SW480 (cell line): ENCODE measurements at places on chromosomes 2 and 18.
A peak's percentile ranks its signal among the peaks of the same experiment; 100 is the strongest.

- no peak for DNase-seq
Measured at GRCh38 chr2:120441351-120441700, 95.4 kb downstream of the INHBB start.

GRCh38 chr2:237861875-237862527 is 2.6 kb downstream of the RAMP1 start:
- DNase-seq, result no peak

DNA sequence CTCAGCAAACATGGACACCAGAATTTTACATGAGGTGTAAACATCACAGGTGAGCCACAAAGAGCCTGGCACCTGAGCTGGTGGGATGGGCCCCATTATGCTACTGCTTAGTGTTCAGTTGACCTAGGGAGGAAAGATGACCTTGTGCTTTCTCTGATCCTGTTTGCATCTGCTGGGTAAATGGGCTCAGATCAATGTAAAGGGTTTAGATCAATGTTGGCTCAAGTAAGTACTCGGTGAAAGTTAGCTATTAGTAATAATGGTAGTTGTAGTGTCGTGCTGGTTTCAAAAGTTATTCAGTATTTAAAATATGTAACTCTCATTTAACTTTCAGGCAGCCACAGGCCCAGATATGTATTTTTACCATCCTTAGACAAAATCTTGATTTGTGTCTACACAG is 19.8 kb downstream of the ABHD3 start:
- DNase-seq, result no peak

- DNase-seq, result peak; percentile 59
Measured at GRCh38 chr2:84938194-84938879, 32.6 kb upstream of the KCMF1 start.

DNA sequence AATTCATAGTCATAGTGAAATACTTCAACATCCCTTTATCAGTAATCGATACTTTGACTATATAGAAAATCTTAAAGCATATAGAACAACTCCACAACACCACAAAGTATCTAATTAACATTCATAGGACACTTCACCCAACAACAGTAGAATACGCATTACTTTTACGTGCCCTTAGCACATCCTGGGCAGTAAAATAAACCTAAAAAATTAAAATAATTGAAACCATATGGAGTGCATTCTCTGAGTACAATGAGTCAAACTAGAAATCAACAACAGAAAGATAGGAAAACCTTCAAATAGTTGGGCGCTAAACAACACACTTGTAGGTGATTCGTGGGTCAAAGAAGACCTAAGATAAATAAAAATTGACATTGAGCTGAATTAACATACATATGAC is 442.9 kb downstream of the SUCLG1 start:
- DNase-seq, result no peak

GRCh38 chr2:150572194-150572766 is 84.8 kb upstream of the RND3 start:
- DNase-seq, result no peak

GRCh38 chr2:205119136-205119535 is 563.2 kb upstream of the NRP2 start:
- no peak for DNase-seq

- DNase-seq, result no peak
Measured at GRCh38 chr2:16155766-16156165, 215.4 kb downstream of the MYCN start.

GRCh38 chr18:35478520-35479435 is 19.0 kb downstream of the INO80C start:
- DNase-seq, result peak; percentile 95

DNA sequence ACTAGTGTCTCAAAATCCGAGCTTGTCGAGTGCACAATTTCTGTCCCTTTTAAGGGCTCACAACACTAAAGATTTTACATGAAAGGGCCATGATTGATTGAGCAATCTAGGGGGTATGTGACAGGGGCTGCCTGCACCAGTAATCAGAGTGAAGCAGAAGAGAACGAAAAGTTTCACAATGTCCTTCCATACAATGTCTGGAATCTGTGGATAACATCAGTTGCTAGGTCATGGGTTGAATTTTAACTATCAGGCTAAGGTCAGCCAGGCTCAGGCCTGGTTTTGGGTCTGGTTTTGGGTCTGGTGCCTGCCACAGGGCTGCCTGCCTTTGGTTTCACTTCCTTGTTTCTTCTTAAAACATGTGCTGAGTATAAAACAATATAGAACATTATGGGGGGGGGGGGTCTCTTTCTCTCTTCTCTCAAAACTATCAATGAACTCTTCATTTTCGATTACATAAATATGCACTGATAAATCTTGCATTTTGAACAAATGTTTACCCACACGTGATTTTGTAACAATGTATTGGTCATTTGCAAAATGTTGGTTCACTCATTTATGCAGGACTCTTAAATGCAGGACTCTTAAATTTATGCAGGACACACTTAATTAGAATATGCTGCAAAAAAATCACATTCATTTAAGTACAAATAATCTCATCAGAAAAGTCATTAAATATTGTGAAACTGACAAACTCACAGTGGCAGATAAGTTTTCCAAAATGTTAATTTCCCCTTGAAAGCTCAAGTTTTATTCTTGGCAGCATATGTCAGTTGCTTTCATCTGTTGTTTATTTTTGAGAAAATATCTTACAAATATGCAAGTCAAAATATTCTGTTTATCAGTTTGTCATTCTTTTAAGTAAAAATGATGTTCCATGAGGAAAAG is 290.5 kb upstream of the KYNU start:
- no peak for DNase-seq

GRCh38 chr2:56985609-56986008 is 801.8 kb downstream of the CCDC85A start:
- peak; percentile 2 for DNase-seq

DNA sequence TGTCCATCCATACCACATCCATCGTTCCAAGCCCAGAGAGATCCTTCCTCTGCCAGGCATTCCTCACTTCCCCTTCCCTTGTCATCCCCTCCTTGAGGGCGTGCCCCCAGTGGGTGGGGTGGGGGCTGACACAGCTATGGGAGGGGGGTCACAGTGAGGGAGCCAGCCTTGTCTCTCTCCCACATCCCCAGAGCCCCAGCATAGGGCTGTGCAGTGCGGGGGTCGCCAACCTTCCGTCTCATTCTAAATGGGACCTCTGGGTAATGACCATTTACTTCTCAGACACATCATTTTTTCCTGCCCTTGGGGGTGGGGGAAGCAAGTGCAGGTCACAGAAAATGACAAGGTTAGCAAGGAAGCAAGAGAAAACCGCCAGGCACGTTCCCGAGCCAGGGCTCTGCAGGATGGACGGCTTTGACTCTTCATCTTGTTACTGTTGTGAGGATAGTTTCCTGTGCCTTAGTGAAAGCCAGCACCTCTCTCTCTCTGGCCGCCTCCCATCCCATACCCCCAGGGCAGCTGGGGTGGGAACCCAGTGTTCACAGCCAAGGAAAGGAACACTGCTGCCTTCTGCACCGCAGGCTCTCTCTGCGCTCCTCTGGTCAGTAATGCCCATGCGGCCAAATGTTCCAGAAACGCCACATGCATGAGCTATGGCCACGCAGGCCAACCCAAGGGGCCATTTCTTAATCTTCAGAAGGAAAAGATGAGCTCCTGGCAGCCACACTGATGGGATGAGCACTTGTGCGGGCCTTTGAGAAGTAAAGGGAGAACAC is 22.7 kb upstream of the OTOS start:
- DNase-seq, result no peak

- DNase-seq, result no peak
Measured at GRCh38 chr2:96967436-96967835, 18.9 kb downstream of the FAM178B start.

GRCh38 chr18:77065221-77065981 is 67.2 kb downstream of the MBP start:
- peak; percentile 8 for DNase-seq

DNA sequence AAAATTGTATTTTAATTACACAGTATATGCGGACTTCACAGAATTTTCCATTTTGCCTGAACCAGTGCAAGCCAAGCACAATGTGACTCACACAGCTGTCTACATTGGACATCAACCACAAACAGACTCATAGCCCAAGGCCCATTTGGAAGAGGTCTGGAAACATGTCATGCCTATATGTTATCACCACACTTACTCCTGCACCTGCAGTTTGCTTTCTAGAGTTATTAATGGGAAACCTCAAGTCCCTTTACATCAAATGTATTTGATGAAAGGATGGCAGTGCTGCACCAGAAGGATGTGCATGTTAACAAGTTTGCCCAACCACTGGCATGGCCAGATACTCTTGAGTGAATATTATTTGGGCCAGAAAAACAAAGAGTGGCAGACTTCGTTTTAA is 548.9 kb upstream of the CDH2 start:
- no peak for DNase-seq

- no peak for DNase-seq
Measured at GRCh38 chr2:183868707-183869106, 729.6 kb upstream of the ZNF804A start.

- no peak for DNase-seq
Measured at GRCh38 chr2:203804070-203804469, 63.5 kb upstream of the CTLA4 start.

DNA sequence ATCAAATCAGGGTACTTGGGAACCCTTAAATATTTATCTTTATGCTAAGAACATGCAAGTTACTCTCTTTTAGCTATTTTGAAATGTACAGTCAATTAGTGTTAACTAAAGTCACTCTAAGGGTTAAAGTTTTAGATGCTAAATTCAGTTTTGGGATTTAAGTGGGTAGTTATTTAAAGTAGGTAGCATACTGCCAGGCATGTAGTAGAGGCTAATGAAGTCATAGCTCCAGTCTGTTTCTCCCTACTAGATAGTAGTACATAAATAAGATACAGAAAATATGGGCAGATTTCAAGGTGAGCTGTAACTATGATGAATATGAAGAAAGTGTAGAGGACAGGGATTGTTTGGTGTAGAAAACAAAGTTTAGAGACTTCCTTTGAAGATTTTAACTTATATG is 7.5 kb downstream of the RAB3GAP1 start:
- no peak for DNase-seq

DNA sequence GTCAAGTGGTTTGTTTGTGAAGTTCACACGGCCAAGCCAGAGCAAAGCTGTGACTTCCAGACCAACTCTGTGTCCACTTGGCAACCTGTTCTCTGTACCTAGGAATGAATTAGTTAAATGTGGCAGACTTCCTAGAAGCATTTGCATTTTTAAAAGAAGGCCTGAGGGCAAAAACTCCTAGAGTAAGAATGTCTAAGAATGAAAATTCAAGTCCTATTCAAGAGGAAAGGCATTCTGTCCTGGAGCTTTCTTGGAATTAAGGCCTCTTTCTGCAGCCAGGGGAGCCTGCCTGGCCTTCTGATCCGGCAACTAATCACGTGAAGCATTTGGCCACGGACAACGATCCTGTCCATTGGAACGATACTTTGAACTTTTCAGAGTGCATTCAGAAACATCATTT is 155.0 kb downstream of the SETBP1 start:
- DNase-seq, result no peak

DNA sequence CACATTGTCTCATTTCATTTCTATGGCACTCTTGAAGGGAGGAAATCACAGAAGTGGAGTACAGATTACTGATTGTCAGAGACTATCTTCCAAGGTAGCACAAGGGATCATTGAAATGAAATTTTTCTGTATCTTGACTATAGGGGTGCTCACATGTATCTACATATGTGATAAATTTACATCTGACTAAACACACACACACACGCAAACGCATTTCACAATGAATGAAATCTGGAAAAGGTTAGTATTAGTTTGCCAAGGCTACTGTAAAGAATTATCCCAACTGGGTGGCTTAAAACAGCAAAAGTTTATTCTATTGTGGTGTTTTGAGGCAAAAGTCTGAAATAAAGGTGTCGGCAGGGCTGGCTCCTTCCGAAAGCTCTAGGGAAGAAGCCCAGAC is 144.6 kb downstream of the SH3BP4 start:
- no peak for DNase-seq

GRCh38 chr2:233823731-233824121 is 30.6 kb downstream of the HJURP start:
- no peak for DNase-seq

DNA sequence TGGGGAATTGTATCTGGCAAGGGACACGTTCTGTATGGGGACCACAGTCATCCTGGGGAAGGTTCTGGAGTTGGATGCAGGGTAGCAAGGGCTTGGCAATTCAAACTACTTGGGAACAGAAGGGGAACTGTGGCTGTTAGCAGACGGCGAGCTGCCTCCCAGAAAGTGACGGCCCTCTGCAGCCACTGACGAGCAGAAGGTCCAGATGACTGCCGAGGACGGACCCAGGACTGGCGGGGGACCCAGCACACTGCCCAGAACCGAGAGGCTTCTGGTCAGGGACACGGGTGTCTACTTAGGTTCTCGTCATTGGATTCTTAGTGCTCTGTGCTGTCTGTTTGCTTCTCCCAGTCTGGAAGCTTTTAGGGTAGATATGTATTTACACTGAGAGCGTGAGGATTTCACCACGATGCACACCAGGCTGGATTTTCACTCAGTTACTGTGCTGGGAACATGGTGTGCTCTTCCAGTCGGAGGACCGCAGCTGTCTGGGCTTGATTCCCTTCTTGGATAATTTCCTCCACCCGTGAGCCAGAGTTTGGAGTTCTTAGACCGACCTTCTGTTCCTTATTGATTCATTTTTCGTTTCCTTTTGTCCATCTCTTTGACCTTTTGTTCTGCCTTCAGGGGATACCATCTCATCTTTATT is 13.4 kb downstream of the GPR35 start:
- no peak for DNase-seq

GRCh38 chr18:38397094-38397493 is 831.5 kb upstream of the CELF4 start:
- no peak for DNase-seq

DNA sequence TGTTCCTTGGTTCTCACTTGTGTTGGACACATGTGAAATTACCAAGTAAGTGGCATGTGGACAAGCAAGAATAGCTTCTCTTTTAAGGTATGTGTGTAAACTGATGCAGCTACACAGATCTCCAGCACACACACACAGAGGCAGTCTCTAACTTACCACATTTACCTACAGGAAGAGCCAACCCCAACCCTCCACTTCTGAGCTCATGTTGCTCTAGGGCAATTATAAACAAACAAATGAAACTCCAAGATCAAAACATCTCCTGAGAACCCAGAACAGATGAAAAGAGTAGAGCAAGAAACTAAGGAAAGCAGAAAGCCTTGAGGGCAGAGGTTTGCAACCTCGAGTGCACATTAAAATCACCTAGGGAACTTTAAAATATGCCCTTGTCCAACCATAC is 16.0 kb upstream of the TMEM37 start:
- no peak for DNase-seq

- no peak for DNase-seq
Measured at GRCh38 chr2:22894761-22895160, 490.2 kb upstream of the KLHL29 start.

- DNase-seq, result no peak
Measured at GRCh38 chr2:223697892-223698645, 95.9 kb upstream of the SCG2 start.

DNA sequence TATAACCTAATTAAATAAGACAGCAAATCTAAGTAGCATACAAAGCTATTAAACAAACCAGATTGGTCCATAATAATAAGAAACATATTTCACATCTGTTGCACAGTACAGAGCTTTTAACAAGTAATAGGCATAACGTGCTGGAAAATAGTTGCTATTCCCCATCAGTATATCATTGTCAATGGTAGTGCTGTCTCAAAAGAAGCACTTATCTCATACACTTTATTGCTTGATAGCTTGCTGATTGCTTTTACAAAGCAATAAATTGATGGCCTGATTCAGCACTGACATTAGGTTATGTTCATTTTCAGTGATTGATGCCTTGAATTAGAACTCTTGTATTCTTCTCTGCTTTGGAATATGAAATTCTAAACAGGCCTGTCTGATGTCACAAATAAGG is 641.7 kb downstream of the CBLN2 start:
- no peak for DNase-seq

GRCh38 chr2:49162151-49162550 is 7.8 kb upstream of the FSHR start:
- DNase-seq, result no peak

GRCh38 chr2:194559964-194560363 is 1097.1 kb upstream of the SLC39A10 start:
- no peak for DNase-seq
